Hematopoietic multipotent progenitor cell treated with erythropoietin and hydrocortisone succinate and interleukin-3 and kit ligand, for 15 days (in vitro differentiated cells): ENCODE measurements at places on chromosomes 2 and 18.
A peak's percentile ranks its signal among the peaks of the same experiment; 100 is the strongest.

GRCh38 chr2:138689705-138690104 lies 90.5 kb downstream of the NXPH2 start:
- DNase-seq: no peak

- no peak for DNase-seq
These were observed 44.3 kb downstream of the ARHGAP28 start for GRCh38 chr18:6773777-6774176.

GRCh38 chr18:26034850-26035497 lies 55.4 kb downstream of the SS18 start:
- DNase-seq: no peak

DNA sequence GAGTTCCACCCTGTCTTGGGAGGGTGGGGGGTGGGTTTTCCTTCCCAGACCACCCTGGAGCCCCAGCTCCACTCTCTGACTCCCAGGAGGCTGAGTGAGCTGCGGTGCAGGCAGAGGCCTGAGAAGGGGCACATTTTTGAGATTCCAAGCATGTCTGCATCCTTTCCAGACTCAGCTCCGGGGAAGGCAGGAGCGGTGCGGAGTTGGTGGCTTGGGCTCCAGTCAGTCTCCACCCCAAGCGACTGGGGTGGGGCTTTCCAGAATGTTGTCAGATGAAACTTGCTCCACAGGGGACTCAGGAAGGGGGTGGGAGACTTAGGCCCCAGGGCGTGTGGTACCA lies 44.2 kb upstream of the HS6ST1 start:
- DNase-seq: no peak

DNA sequence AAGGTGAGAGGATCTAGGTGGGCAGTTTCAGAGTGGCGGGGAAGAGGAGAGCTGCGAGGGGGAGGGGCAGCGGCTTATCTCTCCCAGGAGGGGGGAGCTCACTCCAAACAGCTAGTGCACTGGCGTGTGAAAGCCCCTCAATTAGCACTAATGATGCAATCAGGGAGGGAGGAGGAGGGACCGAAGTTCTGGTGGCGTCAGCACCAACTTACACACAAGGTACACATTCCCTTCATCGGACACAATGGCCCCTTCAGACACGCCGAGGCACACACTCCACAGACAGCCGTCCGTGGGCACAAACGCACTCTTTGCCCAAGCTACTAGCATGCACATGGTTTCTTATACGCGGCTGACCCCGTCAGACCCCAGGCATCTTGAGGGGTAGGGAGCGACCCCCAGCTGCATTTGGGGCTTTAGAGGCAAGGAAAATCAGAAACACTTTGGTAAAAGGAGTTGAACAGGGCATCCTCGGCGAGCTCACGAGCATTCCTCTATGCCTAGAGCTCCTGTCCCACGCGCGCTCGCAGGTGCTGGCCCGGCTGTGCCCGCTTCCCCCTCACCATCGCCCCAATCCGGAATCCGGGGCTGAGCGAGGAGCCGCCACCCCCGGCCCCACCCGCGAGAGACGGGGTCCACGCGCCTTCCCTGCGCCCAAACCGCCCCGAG lies 868 bp upstream of the PKDCC start:
- no peak for DNase-seq

DNA sequence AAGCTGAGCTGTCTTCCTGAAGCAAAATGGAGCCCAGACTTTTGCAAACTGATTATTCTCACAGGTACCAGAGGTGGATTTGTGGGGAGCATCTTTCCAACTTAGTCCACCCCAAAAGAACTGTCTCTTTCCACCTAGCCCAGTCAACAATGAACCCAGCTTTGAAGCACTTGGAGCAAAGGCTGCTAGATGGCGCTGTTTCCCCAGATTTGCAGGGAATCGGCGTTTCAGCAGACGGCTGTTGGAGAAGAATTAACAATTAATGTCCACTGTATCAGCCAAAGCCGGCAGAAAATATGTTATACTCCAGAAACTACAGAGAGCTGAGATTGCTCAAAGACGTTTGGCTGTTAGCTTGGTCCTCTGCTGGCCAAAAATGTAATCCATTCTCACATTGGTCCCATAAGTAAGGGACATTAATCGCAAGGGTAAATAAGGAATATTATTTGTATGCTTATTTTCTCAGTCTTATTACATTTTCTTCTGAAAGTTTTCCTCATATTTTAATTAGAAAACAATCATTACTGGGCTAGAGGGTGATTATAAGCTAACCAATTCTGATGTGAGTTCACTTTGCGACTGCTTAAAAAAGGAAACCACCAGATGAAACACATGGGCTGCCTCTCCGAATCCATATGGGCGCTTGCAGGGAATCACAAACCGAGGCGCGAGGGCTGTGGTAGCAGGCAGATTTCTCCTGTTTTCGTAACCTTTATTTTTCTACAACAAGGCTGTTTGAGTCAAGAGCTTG lies 423.8 kb upstream of the MEX3C start:
- peak; percentile 2 for DNase-seq

GRCh38 chr18:51051105-51051712 lies 21.2 kb downstream of the SMAD4 start:
- DNase-seq: peak; percentile 77

GRCh38 chr18:11496526-11497172 lies 112.7 kb upstream of the SLC35G4 start:
- DNase-seq: no peak
